ENCODE measurements at places on chromosomes 5 and 9.

GRCh38 chr9:79745752-79746336 lies 174.1 kb downstream of the TLE4 start:
- DNase-seq, result no peak

GRCh38 chr5:683551-684481 lies 9.3 kb downstream of the TPPP start:
- no peak for DNase-seq

GRCh38 chr9:76136986-76137385 lies 246.5 kb downstream of the PCSK5 start:
- no peak for DNase-seq

DNA sequence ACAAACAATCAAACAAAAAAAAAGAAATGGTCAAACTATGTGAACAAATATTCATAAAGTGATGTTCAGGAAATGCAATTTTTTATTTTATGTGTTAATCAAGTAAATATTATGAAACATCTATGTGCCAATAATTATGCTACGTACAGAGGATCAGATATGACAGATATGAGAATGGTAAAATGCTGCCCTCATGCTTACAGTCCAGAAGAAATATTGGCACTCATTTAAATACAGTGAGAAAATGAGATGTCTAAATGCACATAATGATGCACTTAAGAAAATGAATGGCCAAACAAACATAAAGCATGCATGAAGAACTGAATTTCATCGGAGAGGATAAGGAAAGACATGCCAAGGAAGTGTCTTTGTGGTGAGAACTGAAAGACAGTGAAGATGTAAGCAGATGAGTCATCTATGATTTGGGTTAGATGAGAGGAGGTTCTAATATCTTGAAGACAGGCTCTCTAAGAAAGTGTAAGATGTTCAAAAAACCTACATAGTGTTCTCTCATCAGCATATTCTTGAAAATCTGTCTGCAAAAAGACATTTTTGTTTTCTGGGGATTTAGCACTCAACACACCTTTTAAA lies 1231.1 kb upstream of the ACO1 start:
- DNase-seq, result no peak

DNA sequence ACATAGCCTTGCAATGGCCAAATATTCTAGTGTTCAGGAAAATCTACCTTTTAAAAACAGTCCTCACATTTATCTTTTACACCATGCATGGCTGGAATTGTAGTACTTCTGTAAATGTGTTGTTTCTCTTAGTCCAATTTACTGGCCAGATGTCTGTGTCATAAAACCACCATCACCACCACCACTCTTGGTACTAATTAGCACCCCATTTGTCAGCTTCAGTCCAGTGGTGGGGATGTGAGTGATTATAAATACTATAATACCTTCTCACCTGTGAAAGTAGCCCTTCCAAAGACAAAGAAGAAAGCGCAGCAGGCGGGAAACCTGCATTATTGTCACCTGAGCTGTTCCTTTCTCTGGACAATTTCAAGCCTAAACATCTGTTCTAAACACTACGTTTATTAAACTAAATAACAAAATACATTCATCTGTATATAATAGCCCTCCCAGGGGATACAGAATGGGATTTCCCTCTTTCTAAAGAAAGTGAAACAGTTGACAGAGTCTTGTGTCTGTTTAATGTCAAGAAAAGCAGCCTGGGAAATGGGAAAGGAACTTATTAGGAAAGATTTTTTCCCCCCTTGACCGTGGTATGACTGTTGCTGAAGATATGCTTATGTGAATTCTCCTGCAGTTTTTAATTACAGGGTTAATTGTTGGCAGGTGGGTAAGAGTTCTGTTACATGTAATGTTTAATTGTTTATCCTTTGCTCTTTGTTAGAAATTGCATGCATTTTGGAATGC lies 144.5 kb upstream of the NUDT12 start:
- no peak for DNase-seq

GRCh38 chr5:9351546-9351945 lies 194.3 kb downstream of the SEMA5A start:
- DNase-seq, result no peak

DNA sequence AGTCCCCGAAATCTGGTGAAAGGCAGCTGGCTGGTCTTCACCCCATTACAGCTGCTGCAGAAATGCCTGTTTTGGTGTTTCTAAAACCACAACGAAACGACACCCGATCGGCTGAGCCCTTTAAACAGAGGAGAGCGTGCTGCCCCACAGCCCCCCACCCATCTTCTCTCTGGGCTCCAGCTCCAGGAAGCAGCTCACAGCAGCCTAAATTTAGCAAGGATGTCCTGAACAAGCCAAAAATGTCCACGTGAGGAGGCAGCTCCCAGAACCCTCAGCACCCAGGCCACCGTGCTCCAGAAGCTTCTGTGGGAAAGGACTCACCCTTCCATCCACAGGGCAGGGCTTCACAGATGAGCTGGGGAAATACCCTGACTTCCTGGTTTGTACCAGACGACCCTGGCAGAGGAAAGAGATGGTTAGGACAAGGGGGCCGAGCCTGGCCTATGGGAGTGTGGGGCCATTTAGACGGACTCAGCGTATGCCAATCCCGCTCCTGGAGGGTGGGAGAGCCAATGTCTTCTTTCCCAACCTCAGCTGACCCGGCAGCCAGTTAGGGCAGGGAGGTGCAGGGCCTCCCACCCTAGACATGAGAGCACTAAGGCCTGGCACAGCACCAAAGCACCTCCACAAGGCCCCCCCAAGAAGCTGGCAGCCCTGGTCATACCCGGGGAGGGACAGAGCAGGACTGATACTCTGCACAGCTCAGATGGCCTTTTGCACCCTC lies 39.1 kb upstream of the SARDH start:
- no peak for DNase-seq

DNA sequence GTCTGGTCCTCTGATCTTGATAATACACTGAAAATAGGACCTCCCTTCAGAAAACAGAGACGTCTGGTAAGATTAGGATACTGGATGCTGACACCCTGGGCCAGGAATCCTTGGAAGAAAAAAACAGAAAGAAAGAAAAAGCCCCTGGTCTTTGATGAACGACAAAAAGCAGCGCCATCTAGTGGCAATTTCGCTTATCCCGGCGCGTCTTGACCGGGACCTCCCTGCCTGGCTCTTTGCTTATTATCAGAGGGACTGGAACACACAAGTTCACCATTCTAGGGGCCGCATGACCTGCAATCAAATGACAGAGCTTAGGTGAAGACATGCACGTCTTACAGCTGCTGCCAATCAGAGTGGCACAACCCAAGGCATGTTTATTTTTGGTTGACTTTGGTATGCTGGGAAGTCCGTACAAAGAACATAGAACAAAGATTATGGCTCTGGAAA lies 114.9 kb upstream of the NFIB start:
- DNase-seq, result peak; percentile 3

DNA sequence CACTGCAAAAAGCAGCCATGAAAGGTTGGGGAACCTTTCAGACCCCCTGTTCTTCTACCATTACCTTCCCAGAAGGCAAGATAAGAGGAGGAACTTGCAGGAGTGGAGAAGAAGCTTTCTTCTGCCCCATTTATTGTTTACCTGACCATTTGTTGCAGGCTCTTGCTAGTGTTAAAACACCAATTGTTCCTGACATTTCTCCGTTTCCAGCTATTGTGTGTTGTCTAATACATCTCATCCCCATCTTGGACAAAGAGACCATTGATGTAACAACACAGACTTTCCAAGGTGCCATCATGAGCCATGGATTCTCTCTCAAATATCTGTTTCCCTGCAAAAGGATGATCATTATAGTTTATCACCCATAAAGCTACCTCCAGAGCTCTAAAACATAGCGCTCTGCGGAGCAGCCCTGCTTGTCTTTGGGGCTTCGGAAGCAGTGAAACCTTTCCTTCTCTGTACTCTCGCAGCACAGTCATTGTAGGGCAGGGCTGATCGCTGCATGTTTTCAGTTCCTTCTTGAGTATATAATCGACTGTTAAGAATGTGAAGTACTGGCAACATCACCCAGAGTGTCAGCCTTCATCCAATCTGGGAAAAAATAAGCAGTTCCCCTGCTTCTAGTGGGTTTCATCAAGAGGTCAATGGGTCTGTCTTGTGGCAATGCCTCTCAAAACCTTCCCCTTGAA lies 680.0 kb downstream of the SEMA5A start:
- DNase-seq, result no peak

GRCh38 chr5:82538339-82539034 lies 260.3 kb upstream of the RPS23 start:
- DNase-seq, result no peak

GRCh38 chr9:32864971-32865370 lies 81.6 kb downstream of the TMEM215 start:
- no peak for DNase-seq

DNA sequence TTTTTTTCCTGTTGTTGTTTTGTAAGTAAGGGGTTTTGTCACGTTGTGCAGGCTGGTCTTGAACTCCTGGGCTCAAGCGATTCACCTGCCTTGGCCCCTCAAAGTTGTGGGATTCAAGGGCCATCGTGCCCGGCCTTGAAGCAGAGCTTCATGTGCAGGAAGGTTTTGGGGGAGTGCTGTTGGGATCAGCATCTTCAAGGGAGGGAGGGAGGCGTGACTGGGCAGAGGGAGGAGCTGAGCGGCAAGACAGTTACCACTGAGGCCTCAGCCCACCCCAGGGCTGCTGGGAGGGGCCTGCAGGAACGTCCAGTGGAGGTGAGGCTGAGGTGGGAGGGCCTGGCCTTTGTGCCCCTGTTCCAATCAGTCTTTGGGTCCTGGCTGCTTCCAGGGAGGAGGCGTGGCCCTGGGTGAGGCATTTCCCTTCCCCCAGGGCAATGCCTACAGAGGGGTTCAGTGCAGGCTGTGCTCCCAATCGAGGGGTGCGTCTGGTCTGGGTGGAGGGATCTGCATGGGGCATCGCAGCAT lies 21.4 kb downstream of the OR2V1 start:
- no peak for DNase-seq

DNA sequence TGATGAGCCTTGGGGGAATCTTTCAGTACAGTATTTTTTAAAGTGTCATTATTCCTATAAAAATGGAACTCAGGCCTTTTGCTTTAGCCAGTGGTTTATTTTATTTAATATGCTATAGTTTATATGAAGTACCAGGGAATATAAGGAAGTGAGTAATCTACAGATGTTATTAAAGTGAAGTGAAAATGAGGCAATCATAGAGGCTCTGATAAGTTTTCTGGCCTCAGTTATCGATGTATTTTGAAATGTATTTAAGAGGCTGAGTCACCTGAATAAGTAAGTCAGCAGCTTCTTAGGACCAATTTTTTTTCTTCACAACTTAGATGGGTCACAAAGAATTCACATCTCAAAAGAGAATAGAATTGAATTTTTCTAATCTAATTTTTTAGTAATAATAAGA lies 829.0 kb downstream of the DNAH5 start:
- no peak for DNase-seq

- DNase-seq, result peak; percentile 24
Measured at GRCh38 chr5:10633271-10634049, 69.6 kb downstream of the ANKRD33B start.

- no peak for DNase-seq
Measured at GRCh38 chr5:129508606-129509005, 48.5 kb downstream of the ADAMTS19 start.

- DNase-seq, result no peak
Measured at GRCh38 chr5:36870399-36871040, 6.0 kb upstream of the NIPBL start.

DNA sequence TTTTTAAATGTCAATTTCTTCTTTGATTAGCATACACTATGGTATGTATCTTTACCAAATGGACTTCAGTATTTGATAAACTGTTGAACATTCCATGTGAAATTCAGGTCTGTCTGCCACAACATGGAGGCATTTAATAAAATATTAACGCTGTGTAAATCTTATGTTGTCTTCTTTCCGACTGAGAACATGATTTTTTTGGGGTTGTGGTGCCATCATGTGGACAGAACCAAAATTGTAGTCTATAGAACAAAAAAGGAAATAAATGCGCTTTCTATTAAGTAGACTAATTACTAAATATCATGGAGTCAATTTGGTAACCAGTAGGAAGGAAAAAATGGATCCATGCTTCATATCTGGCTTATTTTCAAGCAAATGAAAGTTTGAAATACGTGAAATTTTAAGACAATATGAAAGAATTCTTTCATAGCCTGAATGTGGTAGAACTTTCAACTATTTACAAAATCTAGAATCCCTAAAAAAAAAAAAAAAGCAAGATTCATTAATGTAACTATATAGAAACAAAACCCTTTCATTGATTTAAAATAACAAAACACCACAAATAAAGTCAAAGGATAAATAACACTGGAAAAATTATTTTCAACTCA lies 2.8 kb upstream of the PLK2 start:
- peak; percentile 40 for DNase-seq

DNA sequence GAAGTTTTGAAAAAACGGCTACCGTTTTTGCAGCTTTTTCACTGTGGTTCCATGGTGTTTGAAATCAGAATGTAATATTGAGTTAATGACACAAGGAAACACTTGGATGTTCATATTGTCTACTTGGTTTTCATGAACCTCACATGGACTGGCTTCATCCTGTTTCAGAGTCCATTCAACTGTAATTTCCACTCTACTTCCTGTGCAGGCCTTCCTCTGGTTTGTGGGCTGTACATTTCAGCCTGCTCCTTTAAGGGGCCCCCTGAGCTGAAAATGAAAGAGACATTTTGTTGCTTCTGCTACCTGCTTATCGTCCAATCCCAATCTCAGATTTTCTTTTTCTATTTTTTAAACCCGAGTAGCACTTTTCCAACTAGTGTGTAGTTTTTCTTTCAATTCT lies 41.8 kb upstream of the CDKN2B start:
- DNase-seq, result no peak

GRCh38 chr5:170442921-170443320 lies 53.8 kb upstream of the KCNMB1 start:
- DNase-seq, result no peak

GRCh38 chr5:483434-484140 lies 40.6 kb downstream of the EXOC3 start:
- DNase-seq, result no peak

DNA sequence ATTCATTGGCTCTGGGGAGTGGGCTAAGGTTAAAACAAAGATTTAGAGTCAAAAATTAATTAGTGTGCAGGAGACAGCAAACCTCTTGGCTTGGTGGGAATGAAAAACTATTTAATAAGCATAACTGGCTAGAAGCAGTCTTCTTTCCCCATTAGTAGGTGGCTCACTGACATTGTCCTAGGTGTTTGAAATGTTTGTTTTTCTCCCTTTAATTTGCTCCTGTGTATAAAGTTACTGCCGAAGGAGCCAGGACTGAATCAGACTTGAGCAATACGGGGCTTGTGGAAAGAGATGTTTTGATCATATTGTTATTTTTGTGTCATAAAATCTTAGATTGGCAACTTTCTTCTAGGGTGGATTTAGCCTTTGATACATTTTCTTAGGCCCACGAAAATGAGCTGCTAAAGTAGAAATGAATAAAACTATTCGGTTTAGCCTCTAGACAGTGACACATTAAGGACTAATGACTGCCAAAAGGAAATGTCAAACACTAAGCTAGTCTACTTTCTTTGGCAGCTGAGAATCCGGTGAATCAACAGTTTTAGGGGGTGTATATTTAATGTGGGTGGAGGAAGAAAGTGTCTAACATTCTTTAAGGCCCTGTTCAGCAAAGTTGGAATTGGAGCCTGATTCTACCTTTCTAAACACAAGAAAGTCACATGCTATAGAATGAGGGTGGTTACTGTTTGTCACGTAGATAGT lies 30.2 kb downstream of the LRRTM2 start:
- DNase-seq, result no peak

Measured in activated CD4-positive, alpha-beta T cell treated with anti-CD3 and anti-CD28 coated beads, Interleukin-2, amount 50 U/mL, for 24 hours (primary cell).